ENCODE measurements at places on chromosomes 13 and 19. TPM values are rescaled to one million over a fixed set of nuclear protein-coding genes. Genes with fewer than 3 reads are reported as not detected.

- DNase-seq: no peak
Measured at GRCh38 chr13:34276764-34277163, 458.8 kb downstream of the RFC3 start.

DNA sequence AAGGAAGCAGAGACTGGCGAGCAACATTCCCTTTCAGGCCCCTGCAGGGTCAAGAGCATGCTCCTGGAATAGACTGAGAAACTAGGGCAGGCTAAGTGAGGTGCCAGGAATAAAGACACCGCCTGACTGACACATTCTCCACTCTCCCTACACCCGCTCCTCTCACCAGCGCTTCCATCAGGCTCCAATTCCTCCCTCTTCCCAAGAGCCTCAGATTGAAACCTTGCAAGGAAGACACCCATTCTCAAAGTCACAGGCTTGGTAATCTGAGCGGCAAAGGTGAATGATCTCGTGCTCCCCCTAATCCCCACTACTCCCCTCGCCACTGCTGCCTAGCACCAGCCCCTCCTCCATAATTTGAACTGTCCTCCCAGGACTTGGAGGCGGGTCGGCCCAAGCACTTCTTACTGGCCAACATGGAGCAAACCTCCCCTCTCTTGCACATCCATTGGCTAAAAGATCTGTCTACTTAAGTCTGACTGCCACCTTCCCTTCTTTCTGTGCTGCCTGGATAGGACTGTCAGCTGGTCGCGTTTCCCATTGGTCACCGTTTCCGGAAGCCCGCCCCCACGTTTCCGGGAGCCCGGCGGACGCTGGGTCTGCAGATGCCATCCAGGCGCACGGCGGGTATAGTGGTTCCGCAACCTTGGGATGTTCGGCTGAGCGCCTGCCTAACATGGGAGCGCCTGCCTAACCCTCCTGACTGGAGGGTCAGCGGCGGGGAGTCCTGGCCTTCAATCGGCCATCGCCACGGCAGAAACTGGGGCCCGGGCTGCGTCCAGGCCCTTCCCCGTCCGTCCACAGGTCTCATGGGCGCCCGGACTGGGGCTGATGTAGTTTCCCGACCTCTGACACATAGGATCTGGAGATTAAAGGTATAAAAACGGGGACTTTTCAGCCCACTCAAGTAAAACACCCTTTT is 33.6 kb downstream of the ZNF383 start:
- peak; percentile 93 for DNase-seq

The SH3GL1 gene
- 49.4 TPM for total RNA-seq

DNA sequence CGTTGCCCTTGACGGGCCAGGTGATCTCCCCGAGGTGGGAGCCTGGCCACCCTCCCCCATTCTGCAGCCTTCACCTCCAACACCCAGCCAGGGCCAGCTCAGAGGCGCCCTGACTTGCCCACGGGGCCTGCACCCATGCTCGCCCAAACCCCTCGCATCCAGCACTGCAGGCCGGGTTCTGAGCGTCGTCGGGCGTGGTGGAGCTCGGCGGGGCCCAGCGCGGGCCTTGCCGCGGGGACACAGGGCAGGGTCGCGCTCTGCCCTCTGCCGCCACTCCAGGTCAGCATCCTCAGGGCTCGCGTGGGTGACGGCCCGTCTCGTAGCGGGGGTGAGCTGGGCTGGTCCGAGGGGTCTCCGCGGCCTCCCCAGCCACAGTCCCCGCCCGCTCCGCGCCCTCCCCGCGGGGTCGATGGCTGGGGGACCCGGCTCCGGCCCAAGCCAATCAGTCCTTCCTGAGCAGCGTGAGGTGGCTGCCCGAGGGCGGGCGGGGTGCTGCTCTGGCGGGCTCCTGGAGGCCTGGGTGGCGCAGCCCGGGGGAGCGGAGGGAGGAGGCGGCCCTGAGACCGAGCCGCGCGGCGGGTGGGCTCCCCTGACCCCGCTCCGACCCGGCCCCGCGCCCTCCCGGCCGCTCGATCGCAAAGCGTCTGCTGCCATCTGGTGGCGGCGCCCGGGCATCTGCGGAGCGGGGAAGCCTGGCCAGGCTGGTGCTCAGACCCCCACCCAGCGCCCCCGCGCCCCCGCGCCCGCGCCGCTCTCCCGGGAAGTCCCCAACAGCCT is 61.4 kb downstream of the CCNE1 start:
- DNase-seq: no peak

GRCh38 chr19:52221031-52221430 is 31.2 kb downstream of the PPP2R1A start:
- no peak for DNase-seq

Measured in esophagus muscularis mucosa (tissue), 4 donors.